ENCODE measurements at places on chromosomes 6 and 20.

DNA sequence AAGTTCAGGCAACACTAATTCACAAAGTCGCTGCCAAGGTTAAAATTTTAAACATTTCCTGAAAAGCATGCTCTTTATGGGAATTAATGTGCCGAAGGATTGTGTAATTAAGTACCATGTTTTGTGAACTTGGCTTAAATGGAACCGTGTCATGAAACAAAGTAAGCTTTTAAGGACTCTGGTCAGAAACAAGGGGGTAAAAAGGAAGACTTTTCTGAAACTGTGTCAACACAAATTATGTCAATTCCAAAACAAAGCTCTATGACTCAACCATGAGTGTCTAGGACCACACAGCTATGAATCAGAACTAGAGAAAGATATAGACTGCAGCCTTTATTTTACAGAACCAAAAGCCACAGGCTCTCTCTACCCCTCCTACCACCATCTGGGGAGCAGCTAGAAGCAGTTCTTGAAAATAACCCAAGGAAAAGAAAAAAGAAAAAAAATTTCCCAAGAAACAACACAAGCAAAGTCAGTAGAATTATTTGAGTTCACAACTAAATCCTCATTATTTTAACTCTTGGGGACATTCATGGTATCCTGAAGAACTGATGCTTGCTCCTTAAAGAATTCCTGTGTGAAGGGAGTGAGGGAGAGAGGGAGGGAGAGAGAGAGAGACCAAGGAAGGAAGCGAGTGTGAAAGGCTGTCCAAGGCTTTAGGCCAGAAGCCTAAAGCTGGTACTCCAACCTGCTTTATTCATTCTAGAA is 81.9 kb downstream of the ZMYND8 start:
- no peak for DNase-seq

- no peak for DNase-seq
Measured at GRCh38 chr20:62617711-62618483, 24.4 kb upstream of the SLCO4A1 start.

DNA sequence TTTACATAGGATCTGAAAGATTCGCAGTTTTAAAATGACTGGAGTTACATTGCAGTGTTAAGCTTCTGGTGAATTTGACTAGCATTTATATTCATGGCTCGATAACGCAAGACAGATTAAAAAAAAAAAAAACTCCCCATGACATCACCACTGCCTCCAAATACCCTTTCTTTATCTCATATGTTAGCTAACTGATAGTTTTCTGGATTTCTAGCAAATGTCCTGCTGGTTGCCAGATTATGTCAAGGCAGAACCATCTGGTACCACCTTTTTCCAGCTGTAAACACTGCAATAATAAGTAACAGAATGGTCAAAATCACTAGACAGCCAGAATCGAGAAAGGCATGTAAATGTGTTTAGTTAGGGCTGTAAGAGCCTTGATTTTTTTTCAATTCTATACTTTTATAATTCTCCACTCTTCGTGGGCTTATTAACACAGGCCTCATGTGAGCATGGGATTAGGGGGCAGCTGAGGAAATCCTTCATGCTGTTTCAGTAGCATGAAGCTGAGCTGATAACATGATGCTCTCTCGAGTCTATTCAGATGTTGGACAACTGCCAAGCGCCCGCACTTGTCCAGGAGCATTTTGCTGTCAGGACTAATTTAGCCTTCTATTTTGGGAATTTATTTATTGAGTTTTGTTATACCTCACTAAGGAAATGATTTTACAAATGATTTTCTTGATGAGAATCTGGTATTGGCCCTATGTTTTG is 166.0 kb upstream of the SCGN start:
- peak; percentile 93 for DNase-seq

GRCh38 chr20:12306107-12306506 is 388.4 kb downstream of the BTBD3 start:
- no peak for DNase-seq

- no peak for DNase-seq
Measured at GRCh38 chr6:67956352-67956751, 678.7 kb upstream of the ADGRB3 start.

DNA sequence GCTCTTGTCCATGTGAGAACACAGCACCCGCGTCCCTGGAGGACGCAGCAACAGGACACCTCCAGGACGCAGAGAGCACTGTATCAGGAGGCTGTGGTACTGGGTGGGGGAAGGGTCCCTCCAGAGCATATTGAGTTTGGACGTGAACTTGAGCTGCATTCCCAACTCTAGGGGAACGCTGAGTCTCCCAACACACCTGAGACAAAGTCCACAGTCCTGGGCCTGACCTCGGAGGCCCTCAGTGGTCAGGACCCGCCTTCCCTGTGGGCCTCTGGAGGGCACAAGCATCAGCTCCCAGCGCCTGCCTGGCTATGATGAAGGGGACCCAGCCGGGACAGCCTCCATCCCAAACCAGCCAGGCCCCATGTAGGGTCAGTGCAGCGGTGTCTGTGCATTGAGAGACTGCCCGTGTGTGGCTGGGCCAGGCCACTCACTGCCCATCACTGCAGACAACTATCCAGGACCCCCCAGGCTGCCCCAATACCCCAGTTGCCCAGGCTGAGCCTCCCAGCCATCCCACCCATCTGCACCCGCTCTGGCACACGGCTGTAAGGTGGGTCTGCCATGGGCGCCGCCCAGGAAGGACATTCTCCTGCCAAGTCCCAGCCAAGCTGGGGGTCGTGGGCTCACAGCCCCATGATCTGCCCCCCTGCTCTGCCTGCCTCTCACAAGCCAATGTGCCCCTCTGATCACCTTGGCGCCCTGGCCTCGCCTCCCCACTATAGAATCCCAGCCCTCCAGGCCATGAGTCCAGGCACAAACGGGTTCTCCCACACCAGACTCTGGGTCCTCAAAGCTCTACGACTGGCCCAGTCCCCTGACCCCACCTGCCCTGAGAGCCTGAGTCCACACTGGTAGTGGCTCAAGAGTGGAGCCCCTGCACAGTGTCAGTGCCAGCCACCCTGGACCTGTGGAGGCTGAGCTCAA is 115.7 kb downstream of the TAF4 start:
- no peak for DNase-seq

- DNase-seq: no peak
Measured at GRCh38 chr20:59786801-59787537, 146.5 kb downstream of the SYCP2 start.

DNA sequence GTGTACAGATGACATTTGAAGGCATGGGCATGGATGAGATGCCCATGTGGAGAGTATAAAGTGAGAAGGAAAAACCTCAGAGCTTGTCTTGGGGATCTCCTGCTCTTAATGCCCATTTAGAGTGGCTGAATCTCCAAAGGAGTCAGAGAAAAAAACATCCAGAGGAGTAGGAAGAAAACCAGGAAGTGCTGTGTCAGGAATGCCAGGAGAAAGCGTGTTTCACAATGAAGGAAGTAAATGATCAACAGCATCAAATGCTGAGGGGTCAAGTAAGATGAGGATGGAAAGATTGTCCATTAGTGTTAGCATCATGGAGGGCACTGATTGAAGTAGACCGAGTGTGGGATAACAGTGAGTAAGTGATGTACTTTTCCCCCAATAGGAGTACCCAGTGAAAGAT is 56.1 kb downstream of the FIG4 start:
- DNase-seq: no peak

- DNase-seq: no peak
Measured at GRCh38 chr6:56572788-56573471, 69.8 kb downstream of the DST start.

- DNase-seq: peak; percentile 13
Measured at GRCh38 chr6:12602951-12603672, 113.5 kb upstream of the PHACTR1 start.

GRCh38 chr6:38234934-38235682 is 404.6 kb downstream of the BTBD9 start:
- no peak for DNase-seq

DNA sequence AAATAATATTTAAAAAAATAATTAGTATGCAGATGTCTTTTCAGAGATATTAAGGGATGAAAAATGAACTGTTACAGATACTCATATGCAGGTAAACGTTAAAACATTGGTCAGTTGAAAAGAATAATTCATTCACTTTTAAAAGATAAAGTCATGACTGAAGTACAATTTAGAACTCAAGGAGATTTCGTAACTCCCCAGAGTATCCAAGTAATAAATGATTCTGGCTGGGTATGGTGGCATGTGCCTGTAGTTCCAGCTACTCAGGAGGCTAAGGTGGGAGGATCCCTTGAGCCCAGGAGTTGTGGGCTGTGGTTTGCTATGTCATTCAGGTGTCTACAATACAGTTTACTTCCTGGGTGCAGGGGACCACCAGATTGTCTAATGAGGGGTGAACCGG is 122.3 kb upstream of the TMEM181 start:
- no peak for DNase-seq

DNA sequence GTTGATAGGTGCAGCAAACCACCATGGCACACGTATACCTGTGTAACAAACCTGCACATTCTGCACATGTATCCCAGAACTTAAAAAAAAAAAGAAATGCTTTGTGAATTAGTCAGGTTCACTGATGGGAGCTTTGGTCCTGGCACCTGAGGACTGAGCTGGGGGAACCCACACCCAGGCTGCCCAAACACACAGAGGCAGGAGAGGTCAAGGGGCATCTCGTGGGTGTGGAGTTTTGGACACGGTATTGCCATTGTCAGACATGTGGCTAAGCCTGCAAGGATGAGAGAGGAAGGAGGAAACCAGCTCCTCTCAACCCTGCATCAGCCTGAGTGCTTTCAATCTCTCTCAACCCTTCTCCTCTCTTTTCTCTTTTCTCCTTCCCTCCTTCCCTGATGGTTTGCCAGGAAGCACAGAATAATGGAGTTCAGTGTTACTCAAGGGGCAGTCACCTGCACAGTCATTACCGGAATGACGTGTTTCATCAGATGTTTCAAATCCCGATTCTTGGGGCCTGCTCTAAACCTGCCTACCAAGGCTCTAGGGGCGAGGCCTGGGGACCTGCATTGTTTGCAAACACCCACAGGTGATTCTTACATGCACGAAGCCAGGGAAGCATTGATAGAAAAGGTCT is 89.9 kb upstream of the NEDD9 start:
- no peak for DNase-seq

- DNase-seq: no peak
Measured at GRCh38 chr6:127520066-127520465, 931 bp upstream of the MTCL3 start.

DNA sequence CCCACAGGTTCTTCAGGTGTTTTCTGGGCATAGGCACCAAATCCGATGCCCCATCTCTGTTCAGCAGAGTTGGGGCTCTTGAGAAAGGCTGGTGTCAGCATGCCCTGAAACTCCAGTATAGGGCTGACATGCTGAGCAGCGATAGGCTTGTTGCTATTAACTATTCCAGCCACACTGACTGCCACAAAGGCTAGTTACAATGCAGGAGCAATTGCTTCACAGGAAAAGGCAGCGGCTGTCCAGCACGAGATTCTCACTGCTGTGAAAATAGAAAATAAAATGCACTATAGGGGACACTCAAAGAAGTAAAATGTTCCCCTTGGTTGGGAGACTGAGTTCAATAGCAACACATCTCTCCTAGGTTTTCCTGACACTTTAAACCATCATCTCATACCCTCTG is 112.4 kb downstream of the BFSP1 start:
- no peak for DNase-seq

- no peak for DNase-seq
Measured at GRCh38 chr6:35218021-35218420, 4.3 kb downstream of the SCUBE3 start.

DNA sequence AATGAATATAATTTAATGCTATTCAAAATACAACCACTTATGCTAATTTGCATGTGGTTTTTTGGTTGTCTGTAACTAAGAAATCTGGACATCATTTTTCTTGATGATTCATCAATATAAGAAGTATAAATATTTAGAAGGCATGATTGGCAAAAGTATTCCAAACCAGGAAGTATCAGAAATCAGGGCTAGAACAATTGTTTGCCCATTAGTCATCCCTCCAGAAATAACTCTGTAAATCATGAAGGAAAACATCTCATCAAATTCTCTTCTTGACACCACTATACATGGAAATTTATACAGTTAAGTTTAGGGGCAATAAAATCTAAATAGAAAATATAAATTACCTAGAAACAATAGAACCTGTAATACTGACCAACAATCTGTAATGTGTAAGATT is 554.7 kb upstream of the HS3ST5 start:
- DNase-seq: no peak

DNA sequence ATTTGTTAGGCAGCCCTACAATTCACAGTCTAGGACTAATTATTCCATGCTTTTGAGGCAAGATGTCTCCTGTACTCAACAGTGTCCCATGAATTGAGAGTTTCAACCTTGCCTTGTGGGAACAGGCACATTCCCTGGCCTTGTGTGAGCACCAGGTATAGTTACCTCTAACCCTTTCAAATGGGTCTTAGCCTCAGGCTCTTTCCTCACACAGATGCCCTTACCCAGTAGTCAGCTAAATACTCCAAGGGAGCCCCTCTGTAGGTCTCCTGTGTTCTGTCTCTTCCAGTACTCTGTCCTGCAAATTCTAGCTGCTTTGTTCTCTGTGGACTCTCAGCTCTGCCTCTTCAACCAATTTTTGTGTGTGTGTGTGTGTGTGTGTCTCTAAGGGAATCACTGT is 135.3 kb downstream of the ZFAND3 start:
- no peak for DNase-seq

GRCh38 chr20:51497542-51498467 is 44.7 kb downstream of the NFATC2 start:
- DNase-seq: no peak

- no peak for DNase-seq
Measured at GRCh38 chr6:150201772-150202329, 59.0 kb downstream of the PPP1R14C start.

GRCh38 chr6:36850021-36850420 is 10.8 kb upstream of the CPNE5 start:
- DNase-seq: no peak

GRCh38 chr20:22789676-22790075 is 205.3 kb upstream of the FOXA2 start:
- no peak for DNase-seq

GRCh38 chr20:23925789-23926525 is 46.4 kb upstream of the CST5 start:
- DNase-seq: no peak

DNA sequence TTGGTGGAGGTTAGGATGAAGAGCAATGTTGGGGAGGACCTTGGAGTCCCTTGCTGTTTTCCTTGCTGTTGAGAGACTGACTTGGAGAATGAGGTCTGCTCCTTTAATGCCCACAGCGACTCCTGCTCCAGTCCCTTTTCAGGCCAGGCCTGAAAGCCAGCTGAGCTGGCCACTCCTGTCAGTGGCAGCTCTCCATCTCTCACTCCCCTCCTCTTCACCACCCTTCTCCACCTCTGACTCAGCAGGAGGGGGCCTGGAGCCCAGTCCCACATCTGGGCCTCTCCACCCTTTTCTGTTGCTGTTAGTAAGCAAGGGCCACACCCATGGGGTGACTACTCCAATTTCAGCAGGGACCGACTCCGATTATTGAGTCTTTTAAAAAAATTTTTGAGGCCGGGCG is 2.2 kb downstream of the SNX21 start:
- no peak for DNase-seq

GRCh38 chr6:78607189-78607588 is 260.2 kb upstream of the IRAK1BP1 start:
- no peak for DNase-seq

GRCh38 chr6:8025191-8025590 is 39.0 kb downstream of the BLOC1S5 start:
- no peak for DNase-seq

Data from COR-L47 (cell line).